Mesangial cell (primary cell): ENCODE measurements at places on chromosomes 1 and 21. TPM values are rescaled to one million over a fixed set of nuclear protein-coding genes. Genes with fewer than 3 reads are reported as not detected.

Gene LAMTOR5
- total RNA-seq = 118 and 123 TPM in 2 replicates

Gene PIAS3
- total RNA-seq = 29.7 and 31.9 TPM in 2 replicates

Gene EXTL1
- 0.65 and 2.3 TPM in 2 replicates for total RNA-seq

Gene SLC35F3
- 0.63 and 1.1 TPM in 2 replicates for total RNA-seq

Gene ARHGEF16
- total RNA-seq = 8.6 and 17.7 TPM in 2 replicates

Gene OR2L3
- not detected in 2 replicates for total RNA-seq

Gene SEC16B
- 1.5 and 3.2 TPM in 2 replicates for total RNA-seq

Gene PLA2G5
- not detected in 2 replicates for total RNA-seq

Gene ETV3L
- total RNA-seq = not detected in 2 replicates

Gene VSIG8
- total RNA-seq = not detected in 2 replicates

Gene KCNE2
- not detected in 2 replicates for total RNA-seq

Gene EXOSC10
- 39.2 and 59.6 TPM in 2 replicates for total RNA-seq

Gene C1orf185
- not detected in 2 replicates for total RNA-seq

Gene S100A7
- total RNA-seq = not detected in 2 replicates

Gene EVI5
- total RNA-seq = 10.6 and 22.2 TPM in 2 replicates

Gene OPRD1
- under 0.01 TPM in 2 replicates for total RNA-seq

Gene REN
- 0.13 TPM in 1 of 2 replicates, not detected in the other for total RNA-seq

Gene SLC5A9
- total RNA-seq = not detected in 2 replicates

Gene ADGRL2
- total RNA-seq = 14.0 and 41.5 TPM in 2 replicates

Gene GOLT1A
- 0.38 TPM in 1 of 2 replicates, not detected in the other for total RNA-seq

Gene KISS1
- 0.49 and 2.3 TPM in 2 replicates for total RNA-seq

Gene DNASE2B
- 0.16 TPM in 1 of 2 replicates, not detected in the other for total RNA-seq

Gene WASF2
- total RNA-seq = 31.4 and 50.8 TPM in 2 replicates

Gene ELOVL1
- total RNA-seq = 110 and 146 TPM in 2 replicates

Gene CLCA1
- total RNA-seq = not detected in 2 replicates

Gene CHODL
- total RNA-seq = under 0.01 and 0.13 TPM in 2 replicates

Gene S100A8
- total RNA-seq = not detected in 2 replicates

Gene LDLRAD1
- not detected in 2 replicates for total RNA-seq

Gene CGN
- total RNA-seq = 2.0 and 5.2 TPM in 2 replicates

Gene PRDM16
- under 0.01 TPM in 1 of 2 replicates, not detected in the other for total RNA-seq

Gene BRDT
- total RNA-seq = not detected in 2 replicates

Gene HNRNPR
- 39.2 and 60.5 TPM in 2 replicates for total RNA-seq

Gene THEM4
- 11.6 and 14.1 TPM in 2 replicates for total RNA-seq

Gene FCGR2B
- not detected in 2 replicates for total RNA-seq

Gene UTS2
- total RNA-seq = not detected in 2 replicates

Gene FAM3B
- not detected in 2 replicates for total RNA-seq
